Cortex of kidney (tissue), 1 donor: ENCODE measurements at places on chromosomes 13 and 19.

DNA sequence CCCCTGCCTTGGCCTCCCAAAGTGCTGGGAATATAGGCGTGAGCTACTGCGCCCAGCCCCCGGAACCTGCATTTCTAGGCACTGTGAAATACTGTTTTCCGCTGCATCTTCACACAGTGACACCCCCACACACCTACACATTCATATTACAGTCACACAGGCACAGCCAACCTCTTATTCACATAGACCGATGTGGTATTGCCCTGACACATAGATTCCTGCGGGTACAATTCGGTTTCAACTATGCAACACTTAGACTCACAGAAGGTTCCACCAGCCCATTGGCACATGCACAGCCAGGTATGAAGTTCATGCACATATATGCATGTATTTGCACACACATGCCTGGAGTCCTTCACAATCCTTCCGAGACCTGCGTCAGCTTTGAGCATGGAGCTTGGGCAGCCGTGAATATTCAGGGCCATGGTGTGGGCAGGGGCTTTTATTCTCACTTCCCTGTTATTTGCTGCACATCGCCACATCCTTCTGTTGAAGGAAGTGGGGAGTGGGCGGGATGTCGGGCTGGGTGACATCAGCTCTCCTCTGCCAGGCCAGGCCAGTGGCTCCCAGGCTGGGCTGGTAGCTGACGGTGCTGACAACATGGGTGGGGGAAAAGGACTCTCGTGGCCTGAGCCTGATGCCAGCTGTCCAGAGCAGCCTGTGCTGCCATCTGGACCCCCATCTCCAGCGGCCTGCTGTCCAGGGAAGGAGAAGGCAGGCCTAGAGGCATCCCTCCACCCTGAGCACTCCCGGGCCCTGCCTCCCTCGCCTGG is 5.4 kb upstream of the CDC37 start:
- DNase-seq: no peak

DNA sequence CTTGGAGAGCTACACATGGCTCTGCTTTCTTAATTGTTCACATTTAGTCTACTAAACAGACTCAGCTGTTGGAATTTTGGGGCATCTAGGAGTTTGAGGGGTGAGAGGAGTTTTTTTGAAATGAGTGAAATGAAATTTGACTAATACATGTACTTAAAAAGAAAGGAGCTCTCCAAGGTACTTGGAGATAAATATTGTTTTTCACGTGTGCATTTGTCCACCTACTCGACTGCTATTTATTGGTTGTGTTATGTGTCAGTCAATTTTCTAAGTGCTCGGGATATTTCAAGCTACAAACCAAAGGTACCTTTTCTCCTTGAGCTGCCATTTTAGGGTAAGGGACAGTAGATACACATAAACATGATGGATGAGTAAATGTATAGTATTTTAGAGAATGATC is 697.0 kb downstream of the LIG4 start:
- DNase-seq: no peak

GRCh38 chr13:58630794-58631193 is 999.2 kb downstream of the PCDH17 start:
- no peak for DNase-seq

DNA sequence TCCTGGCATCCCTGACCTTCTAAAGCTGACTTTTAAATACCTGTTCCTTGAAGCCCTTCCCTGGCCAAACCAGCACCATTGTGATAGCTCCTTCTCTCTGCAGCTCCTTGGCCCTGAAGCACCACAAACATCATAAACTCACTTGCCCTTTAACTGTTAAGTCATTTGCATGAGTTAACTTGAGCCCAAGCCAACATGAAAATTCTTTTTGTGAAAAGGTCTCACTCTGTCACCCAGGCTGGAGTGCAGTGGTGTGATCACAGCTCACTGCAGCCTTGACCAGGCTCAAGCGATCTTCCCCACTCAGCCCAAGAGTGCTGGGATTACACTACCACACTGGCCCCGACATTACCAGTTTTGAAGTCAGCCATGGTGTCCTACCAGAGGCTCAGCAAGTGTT is 87.8 kb downstream of the ZIC5 start:
- DNase-seq: no peak

GRCh38 chr13:53759016-53759415 is 730.4 kb downstream of the OLFM4 start:
- DNase-seq: no peak

DNA sequence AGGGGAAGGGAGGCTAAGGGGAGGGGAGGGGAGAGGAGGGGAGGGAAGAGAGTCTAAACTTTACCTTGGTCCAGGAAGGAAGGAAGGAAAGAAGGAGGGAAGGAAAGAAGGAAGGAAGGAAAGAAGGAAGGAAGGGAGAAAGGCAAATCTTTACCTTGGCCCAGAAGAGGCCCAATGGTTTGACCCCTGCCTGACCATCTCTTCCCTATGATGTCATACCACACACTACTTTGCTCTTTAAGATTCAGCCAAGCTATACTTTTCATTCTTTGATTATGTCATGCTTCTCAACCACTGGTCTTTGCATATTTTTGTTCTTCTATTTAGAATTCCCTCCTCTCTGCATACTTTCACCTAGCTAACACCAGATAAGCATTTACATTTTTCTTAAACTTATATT is 1077.5 kb downstream of the PCDH9 start:
- DNase-seq: no peak

DNA sequence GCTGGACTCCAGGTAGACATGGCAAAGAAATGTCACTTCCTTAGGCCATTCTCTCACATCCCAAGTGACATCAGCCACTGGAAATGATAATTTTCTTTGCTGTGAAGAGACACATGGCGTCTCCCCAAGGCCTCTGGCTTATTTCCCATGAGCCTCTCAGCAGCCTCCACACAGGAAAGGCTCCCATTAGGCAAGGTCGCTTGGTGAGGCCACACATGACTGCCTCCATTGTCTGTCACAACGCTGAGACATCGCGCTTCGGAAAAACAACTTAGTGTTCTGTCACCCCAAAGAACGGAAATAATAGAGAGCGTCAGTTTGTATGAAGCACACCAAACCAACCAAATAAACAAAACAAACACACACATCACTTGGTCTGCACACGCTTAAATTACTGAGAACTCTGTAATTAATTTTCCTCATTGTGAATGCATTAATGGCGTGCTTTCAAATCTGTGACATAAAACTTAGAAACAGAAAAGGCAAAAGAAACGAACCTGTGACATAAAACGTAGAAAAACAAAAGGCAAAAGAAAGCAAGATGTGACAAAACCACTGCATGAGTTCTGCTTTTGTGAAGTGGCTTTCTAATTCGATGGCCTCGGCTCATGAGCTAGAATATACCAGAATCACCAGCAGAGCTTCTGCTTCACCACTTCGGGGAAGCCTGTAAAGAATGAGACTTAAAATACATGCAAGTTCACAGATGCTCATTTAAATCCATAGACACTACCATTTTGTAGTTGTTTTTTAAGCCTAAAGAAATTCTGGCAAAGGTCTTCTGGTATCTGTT is 404.2 kb upstream of the SGCG start:
- DNase-seq: no peak

GRCh38 chr19:17156947-17157302 is 58.2 kb upstream of the USE1 start:
- DNase-seq: no peak

- no peak for DNase-seq
Measured at GRCh38 chr13:106089261-106089980, 446.0 kb downstream of the EFNB2 start.

DNA sequence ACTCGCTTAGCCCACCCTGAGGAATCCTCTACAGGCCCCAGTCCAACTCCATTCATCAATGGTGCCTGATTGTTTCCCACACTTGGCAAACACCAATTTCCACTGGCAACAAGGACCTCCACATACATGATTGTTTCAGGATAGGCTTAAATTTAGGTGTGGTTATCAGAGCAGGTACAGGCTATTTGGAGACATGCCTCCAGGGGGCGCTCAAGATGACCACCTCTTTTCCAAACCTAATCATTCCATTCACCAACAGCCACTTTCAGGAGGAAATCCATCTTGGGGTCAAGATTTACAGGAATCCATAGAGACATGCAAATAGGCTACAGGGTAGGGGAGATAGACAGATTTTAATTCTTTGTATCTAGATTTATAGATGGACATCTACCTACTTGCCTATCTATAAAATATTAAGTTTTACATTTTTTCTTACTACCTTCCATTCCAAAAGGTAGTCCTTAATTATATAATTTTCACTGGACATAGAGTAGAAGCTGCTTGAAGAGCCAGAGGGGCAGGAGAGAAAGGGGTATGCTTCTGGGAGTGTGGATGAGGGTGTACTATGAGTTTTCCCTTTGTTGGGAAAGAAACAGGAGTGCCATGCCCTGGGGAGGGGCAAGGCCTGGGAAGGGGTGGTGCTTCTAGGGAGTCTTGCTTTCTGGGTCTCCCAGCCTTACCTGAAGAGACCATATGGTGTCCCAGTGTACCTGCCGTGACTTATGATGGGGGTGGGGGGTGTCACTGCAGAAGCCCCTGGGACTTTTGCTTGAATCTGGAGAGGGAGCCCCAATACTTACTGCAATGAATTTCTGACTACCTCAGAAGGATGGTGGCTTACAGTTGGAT is 14.1 kb upstream of the PCDH8 start:
- DNase-seq: no peak

DNA sequence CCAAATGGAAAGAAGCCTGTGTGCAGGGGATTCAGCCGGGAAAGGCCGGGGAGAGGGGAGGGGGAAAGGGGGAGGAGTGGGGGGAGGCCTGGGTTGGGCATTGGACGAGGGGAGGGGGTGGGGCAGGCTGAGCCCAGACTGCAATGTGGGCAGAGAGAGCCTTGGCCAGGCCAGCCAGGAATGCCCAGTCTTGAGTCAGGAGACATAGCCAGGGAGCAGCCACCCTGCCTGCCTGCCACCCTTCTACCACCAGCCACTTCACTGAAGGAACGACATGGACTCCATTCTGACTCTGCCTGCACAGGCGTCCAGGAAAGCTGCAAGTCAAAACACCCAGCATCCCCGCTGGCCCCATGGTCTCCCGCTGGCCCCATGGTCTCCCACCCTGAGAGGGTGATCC is 498 bp downstream of the PROZ start:
- DNase-seq: no peak

DNA sequence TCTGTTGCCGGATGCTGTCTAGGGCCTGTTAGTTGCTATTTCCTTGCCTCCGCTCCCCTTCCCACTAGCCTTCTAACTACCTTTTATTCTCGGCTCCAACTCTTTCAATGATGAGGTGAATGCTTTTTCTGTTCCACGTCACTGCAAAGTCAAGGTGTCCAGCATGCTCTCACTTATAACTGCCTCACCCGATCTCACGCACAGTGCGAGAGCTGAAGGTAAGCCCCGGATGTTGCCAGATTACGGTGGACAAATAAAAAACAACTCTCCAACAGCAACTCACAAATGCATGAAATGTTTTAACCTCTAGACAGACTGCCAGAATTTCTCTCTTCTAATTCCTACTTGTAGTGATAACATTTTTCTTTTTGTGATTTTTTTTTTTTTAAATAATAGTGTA is 169.9 kb downstream of the STK24 start:
- no peak for DNase-seq

- DNase-seq: no peak
Measured at GRCh38 chr19:29708554-29709439, 6.3 kb downstream of the C19orf12 start.

- DNase-seq: no peak
Measured at GRCh38 chr19:41133260-41133659, 19.0 kb downstream of the CYP2F1 start.

GRCh38 chr13:49439609-49440008 is 4.3 kb downstream of the CAB39L start:
- DNase-seq: no peak
